ENCODE measurements at places on chromosomes 5 and 9.

GRCh38 chr5:164844348-164844747, 1338.9 kb downstream of the MAT2B start:
- DNase-seq = no peak

- no peak for DNase-seq
Measured at GRCh38 chr9:86460216-86461002, 106.2 kb upstream of the TUT7 start.

DNA sequence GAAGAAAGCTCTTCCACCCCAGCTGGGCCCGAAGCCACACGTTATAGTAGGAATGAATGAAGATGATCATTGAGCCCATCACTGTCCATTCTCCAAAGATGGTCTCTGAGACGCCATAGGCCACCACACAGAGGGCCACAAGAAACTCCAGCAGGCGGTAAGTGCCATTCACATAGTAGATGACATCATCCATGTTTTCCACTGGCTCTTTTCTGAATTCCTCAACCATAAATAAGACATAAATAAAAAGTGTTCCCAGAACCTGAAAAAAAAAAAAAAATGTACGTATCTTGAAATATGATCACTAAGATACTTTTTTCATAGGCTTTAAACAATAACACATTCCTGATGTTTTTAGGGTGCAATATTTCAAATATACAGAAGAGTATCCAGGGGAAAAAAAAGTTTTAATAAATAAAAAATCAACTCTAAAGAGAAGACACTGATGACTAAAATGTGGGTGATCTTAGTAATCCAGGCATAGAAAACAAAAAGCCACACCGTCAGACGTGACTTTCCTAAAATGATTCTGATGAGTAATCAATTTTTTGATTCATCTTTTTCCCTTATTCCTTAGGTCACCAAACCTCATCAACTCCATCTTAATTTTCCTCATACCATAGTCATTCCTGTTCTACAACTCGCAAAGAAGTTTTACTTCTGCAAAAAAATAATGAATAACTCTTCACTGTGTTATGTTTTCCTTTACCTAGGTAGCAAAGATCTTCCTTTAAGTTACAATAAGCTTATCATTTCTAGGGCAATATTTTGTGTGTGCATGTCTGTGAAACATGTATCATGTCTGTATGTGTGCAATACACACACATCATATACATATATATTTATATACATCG, 47.8 kb downstream of the RNF145 start:
- no peak for DNase-seq

DNA sequence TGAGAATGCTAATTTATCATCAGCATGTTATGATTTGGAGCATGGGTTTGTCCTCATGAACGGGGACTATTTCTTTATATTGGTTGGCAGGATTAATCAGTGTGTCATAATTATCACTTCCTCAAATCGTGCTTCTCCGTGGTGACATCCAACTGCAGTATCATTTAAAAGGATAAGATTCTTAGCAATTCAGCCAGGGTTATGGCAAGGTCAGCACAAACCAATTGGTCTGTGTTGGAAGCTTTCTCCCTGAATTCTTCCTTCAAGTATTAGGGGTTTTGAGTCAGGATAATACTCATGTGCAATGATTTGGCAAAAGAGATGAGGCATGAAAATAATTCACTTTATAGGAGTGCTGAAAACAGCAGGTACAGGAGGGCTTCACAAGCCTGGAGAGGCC, 5.5 kb upstream of the CAMLG start:
- DNase-seq = no peak

- DNase-seq = no peak
Measured at GRCh38 chr5:167754501-167755021, 536.9 kb upstream of the WWC1 start.

DNA sequence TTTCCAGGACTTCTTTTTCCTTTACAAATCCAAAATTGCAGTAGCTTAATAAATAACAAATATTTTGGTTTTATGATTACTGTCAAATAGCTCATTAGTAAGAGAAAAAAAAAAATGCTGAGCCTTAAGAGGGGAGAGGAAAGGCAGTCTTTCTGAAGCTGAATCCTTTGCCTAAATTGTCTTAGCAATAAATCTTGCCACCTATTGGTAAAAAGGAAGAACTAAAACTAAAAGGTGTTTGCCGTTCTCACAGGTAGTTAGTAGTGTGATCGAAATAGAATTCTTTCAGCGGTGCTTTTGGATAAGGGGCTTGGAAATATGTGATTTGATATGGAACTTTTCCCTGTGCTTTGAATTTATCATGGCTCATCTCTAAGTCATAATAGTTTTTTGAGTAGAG, 31.2 kb downstream of the PIK3R1 start:
- no peak for DNase-seq

DNA sequence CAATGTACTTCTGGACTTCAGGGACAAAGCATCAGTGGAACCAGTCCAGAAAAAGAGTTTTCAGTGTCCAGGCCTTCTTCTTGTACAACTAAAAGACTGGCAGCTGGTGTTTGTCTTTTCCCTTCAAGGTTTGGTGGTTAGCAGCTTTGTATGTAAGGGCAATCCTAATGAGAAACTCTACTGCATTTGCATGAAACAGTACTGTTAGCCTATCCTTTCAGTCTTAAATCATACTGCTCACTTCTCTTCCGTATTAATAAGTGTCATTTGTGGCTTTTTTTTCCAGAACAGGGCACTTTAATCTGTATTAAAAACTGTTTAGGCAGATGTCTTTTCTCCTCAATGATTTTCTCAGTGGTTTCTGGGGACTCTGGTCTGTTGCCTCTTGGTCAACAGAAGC, 48.9 kb downstream of the FAM174A start:
- no peak for DNase-seq

GRCh38 chr9:136093346-136093986, 1.6 kb downstream of the NACC2 start:
- no peak for DNase-seq

DNA sequence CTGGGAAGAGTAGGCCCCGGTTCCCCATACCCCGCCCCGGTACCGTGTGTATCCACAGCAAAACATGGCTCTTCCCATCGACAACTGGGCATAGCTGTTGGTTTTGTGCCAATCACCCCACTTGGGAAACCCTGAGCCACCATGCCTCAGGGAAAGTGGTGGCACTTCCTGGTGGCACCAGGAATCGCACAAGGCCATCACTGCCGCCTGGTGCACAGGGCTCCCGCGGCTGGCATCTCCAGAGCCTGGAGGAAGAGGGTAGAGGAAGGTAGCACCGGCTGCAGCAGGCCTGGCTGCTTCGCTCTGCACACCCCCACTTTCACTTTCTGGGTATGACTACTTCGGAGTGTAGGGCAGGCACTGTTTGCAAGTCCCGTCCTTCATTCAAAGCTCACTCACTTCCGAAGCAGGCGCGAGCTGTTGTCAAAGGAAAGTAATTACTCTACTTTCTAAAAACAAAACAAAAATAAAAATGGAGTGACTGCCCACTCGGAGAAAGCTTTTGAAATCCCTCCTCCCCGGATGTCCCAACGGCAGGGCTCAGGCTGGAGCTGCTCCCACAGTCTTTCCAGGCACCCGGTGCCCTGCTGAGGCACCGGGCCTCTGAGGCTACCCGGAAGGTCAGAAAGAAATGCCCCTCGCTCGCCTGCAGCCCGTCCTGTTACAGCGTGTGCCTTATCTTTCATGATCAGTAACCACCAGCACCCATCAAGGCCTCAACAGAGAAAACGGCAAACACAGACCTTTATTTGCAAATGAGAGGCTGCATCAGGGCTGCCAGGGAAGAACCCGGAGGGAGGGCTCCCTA, 2.0 kb downstream of the BRD3 start:
- DNase-seq = peak; percentile 44

- peak; percentile 3 for DNase-seq
Measured at GRCh38 chr5:152532714-152533113, 127.6 kb upstream of the NMUR2 start.

Measured in hematopoietic multipotent progenitor cell treated with erythropoietin and hydrocortisone succinate and interleukin-3 and kit ligand, for 15 days (in vitro differentiated cells).